ENCODE measurements at places on chromosomes 13 and 19.
A peak's percentile ranks its signal among the peaks of the same experiment; 100 is the strongest.

DNA sequence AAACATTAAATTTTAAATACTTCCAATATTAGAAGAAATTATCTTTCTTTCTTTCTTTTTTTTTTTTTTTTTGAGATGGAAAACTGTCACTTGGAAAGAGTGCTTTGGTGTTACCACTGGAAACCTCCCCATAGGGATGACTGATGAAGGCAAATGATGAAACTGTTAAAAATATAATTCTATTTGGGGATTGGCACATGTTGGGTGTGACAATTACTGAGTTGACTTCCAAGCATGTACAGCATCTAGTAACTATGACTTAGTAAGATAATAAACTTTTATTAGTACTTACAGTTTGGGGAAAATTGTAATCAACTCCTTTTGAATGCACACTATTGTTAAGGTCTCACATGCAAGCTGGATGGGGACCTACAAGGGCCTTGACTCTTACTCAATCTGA is 592.5 kb downstream of the KCTD12 start:
- peak; percentile 52 for DNase-seq

DNA sequence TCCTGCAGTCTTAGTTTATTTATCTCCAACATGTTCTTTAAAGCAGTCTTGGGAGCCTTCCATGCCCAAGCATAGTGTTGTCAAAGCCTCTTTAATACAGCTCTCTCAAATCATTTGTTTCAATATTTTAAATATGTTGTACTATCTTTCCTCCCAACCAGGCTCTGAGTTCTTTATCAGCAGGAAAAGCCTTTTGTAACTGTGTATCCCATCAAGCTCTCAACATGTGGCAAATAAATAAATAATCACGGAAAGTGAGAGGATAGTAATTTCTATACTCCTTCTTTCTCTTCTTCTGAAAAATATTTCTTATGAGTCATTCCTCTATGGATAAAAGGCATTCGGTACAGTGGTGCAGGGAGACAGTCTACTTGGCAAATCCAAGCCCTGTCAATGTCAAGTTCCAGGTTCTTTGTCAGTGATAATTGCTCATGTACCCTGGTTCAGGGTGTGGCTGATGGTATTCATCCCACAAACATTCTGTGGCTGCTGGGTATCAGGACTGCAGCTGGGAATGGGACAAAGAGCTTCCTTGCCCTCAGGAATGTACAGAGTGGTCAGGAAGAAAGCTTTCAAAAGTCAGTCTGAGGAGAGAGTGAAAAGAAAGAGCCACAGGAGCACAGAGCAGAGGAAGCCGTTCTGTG is 384.3 kb downstream of the EFNB2 start:
- DNase-seq, result peak; percentile 98

- DNase-seq, result no peak
These were observed 480.7 kb downstream of the LMO7 start for GRCh38 chr13:76116751-76117360.

GRCh38 chr19:15529774-15530372 is 21.5 kb downstream of the CYP4F22 start:
- no peak for DNase-seq

- no peak for DNase-seq
These were observed 1458.0 kb downstream of the OLFM4 start for GRCh38 chr13:54486421-54487166.

DNA sequence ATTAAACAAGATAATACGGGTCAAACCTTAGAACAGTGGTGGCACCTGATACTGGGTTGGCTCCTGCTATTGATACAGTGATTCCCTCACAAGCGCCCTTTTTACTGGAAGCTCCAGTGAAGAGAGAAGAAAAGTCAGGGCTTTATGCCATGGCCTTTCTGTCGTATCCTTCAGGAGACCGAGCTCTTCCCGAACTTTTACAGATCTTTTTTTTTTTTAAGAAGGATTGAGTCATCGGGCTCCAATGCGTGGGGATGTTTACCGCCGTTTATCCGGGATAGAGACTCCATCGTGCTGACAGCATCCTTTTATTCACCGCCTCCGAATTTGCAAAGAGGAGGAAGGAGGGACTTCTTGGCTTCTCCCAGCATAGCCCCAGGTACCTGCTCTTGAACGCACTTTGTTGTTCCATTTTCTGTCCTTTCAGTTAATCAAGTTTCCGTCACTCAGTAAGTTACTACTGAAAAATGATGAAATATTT is 574 bp downstream of the ZNF227 start:
- DNase-seq, result peak; percentile 22

DNA sequence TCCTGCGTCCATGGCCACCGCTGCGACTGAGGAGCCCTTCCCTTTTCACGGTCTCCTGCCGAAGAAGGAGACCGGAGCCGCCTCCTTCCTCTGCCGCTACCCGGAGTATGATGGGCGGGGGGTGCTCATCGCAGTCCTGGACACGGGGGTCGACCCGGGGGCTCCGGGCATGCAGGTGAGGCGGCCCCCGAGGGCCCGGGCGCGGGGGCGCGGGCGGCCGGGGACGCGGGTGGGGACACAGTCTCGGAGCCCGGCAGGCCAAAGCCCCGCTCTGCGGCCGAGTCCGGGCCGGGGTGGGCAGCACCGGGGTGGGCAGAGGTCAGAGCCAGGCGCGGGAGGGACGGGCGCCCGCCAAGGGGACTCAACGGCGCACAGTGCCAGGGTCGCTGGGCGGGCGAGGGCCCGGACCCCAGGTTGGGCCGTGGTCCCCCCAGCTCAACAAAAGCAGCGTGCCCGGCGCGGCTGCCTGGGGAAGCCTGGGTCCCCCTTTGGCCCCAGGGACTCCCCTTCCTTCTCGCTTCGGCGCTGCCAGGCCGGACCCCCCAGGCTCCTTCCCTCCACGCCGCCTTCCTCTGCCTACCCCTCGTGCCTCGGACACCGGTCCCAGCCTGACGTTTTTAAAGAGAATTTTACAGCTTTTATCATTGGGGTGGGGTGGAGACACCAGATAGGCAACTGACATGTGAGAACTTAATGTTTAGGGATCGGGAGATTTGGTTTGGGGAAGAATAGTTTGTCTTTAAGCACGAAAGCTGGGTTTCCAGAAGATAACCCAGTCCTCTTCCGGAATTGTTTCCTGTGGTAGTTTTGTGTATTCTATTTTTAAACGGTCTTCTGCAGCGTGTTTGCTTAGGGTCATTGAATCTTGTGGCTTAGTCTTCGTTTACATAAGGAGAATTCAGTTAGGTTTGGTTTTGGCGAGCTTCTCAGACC is 509 bp downstream of the TPP2 start:
- peak; percentile 4 for DNase-seq

- peak; percentile 19 for DNase-seq
These were observed 757 bp downstream of the CCDC124 start for GRCh38 chr19:17933414-17934129.

DNA sequence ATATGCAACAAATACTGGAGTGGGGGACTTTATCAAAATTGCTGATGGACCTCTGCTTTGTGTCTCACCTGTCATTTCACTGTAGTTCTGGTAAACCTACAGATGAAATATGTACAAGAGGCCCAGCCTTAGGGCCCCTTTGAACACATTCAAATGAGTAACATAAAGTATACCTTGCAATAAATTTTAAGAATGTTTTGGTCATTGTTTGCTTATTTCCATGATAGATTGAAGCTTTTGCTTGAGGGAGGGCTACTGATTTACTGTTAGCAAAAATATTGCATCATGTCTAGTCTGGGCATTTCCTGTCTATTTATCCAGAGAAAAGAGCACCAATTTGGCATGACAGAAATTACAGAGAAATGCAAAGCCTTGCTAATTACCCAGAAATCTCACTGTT is 705.5 kb upstream of the PCDH9 start:
- no peak for DNase-seq

GRCh38 chr19:2306971-2307370 is 983 bp downstream of the LINGO3 start:
- no peak for DNase-seq

DNA sequence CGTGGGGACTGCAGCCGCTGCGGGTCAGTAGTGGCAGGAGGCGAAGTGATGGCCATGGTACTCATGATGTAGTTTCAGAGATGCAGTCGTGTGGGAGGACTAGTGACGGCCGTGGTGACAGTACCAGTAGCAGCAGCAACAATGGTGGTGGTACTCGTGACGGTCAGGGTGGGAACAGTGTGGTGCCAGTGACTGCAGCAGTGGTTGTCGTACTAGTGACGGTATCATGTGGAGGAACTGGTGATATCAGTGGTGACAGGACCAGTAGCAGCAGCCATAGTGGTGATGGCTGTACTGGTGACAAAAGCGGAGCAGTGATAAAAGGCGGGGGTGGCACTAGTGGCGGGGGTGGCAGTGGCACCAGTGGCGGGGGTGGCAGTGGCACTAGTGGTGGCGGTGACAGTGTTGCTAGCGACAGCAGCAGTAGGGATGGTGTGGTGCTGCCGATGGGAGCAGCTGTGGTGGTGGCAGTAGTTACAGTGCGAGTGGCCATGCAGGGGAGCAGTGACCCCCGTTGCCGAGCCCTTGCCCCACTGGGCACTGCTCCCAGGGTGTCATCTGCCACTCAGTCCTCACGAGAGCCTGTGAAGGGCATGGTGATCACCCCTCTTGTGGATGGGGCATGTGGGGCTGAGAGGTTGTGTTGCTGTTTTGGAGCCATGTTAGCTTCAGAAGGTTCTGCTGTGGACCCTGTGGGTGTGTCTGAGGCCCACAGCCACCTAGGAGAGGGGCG is 22.7 kb downstream of the ADPRHL1 start:
- DNase-seq, result no peak

DNA sequence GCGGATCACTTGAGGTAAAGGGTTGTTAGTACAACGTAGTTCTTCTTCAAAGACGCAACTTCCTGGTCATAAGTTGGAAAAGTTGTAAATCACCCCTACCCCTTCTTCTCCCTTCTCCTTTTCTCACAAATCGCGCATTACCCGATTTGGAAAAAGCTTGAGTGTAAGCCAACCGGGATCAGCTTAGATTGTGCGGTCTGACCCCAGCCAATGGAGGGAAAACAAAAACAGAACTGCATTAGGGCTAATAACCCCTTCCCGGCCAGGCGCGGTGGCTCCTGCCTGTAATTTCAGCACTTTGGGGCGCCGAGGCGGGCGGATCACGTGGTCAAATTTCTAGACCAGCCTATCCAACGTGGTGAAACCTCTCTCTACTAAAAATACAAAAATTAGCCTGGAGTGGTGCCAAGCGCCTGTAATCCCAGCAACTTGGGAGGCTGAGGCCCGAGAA is 806 bp downstream of the ZNF90 start:
- peak; percentile 24 for DNase-seq

DNA sequence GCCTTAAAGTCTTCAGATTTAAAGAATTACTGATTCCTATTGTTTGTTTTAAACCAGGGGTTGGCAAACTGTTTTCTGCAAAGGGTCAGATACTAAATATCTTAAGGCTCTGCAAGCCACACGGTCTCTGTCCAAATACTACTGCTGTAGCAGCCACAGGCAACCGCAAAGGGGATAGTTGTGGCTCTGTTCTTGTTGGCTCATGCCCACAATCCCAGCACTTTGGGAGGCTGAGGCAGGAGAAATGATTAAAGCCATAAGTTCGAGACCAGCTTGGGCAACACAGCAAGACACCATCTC is 22.4 kb downstream of the RANBP3 start:
- DNase-seq, result peak; percentile 40

DNA sequence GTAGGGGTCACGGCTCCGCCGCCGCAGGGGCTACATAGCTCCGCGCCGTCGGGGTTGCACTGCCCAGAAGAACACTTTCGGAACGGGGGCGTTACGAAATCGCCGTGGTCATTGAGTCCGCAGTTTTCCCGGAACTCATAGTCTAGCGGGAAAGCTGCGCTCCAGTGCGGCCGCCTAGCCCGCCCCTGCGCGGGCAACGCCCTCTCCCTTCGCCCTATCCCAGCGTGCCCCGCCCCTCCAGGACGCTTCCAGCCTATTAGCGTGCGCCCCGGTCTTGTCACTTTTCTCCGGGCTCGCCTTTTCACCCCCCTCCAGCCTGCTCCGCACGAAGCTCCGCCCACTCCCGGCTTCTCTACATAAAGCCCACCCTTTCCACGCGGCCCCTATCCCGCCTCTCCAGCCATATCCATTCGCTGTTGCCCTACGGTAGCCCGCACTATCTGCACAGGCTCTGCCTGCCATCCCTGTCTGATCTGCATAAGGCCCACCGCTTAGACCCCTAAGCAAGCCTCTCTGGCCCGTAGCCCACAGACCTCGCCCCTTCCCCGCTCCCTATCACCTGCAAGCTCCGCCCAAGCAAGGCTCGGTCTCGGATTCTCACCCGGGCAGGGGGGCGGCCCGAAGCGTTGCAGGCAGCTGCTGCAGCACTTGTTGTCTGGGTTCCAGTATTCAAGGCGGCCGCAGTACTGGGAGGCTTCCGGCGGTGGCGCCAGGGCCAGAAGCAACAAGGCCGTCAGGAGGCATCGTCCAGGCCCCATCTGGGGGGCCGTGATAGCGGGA is 1.6 kb downstream of the IGFLR1 start:
- peak; percentile 96 for DNase-seq

GRCh38 chr13:109480011-109480955 is 306.1 kb downstream of the IRS2 start:
- DNase-seq, result peak; percentile 8

DNA sequence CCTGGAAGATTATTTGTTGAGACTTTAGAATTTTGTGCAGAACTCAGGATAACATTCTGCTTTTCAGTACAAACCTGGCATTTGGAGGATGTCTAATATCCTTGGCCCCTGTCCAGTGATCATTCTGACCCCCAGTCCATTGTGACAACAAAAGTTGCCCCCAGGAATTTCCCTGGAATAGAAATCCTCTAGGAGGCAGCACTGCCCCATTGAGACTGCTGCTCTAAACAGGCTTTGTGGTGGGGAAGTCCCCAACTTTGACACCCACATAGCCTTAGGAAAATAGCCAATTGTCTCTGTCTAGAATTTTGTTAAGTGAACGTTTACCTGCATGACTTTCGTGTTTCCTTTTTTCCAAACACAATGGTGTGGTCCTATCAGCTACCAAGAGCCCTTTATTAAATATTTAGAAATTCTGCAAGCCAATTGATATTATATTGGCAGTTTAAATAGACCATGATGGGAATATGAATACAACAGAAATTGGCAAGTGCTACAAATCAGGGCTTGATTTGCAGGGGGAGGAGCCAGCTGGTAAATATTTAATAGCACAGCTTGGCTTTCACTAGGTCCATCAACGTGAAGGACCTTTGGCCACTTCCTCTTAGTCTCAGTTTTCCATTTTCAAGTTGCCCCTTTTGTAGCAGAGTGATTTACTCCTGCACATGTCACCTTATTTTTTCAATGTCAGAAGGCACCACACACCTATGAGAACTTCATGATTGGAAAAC is 451.7 kb downstream of the EFNB2 start:
- DNase-seq, result peak; percentile 52

All from fibroblast of skin of scalp (primary cell).